ENCODE measurements at places on chromosomes 4 and X.
A peak's percentile ranks its signal among the peaks of the same experiment; 100 is the strongest.

DNA sequence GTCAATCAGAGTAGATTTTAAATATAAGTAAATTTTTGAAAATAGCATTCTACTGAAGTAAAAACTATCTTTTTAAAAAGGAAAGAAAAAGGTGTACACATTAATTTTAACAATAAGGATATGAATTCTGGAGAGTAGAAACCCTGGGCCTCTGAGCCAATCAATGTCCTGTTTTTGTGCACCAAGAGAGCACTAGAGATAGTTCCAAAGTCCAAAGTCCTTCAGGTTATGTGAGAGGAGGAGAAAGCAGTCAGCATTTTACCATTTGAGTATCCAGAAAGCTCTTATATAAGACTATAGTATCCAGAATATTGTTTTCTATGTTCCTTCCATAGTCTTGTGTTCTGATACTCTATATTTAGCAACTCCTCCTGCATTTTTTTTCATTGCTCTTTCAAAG, 3.3 kb upstream of the TCEAL8 start:
- no peak for DNase-seq

- DNase-seq: no peak
Measured at GRCh38 chr4:13611283-13611842, 16.2 kb downstream of the BOD1L1 start.

GRCh38 chrX:123878252-123878721, 18.4 kb downstream of the XIAP start:
- DNase-seq: no peak

- no peak for DNase-seq
Measured at GRCh38 chr4:105637408-105638176, 70.9 kb downstream of the INTS12 start.

DNA sequence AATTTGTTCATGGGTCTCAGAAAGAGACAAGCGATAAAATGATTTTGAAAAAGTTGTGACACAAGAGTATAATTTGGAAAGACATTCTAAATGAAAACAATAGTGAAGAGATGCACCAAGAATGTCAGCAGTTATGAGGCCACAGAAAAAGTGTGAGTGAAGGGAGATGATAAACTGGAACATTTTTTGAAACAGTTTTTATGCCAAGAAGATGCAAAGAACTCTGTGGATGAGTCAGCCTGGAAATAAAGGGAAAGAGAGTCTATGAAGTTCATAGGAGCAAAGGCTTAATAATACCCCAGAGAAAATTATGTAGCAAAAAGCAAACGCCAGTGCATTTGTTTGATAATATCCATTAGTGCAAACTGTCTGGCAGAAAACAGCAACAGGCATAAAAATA, 188.4 kb upstream of the TBC1D9 start:
- no peak for DNase-seq

- peak; percentile 54 for DNase-seq
Measured at GRCh38 chrX:15143050-15143824, 126.6 kb downstream of the ASB9 start.

- no peak for DNase-seq
Measured at GRCh38 chrX:144791298-144791697, 456.0 kb upstream of the SPANXN1 start.

DNA sequence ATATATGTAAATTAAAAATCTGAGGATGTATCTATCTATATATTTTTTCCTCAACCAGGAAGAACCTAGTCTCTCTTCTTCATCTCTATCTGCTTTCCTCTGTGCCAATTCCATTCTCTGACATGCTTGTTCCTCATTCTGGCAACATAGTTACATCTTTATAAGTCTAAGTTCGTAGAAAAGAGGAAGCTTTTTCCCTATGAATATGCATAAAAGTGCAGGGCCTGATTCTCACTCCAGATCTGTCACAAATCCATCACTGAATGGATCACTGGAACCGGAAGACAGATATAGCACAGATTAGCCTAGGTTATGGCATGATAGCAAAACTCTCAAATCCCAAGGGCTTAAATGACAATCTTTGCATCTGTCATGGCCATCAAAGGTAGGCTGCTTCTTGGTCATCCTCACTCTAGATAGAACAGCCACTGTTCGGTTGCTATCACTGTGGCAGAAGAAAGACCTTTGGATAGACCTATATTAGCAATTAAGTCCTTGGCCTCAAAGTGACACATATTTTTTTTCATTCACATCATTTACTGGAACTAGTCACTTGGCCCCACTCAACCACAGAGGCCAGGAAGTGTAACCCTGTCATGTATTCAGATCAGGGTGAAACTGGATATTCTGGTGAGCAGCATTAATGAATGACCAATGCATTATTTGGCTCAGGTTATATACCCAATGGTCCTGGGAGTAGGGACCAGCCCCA, 22.2 kb downstream of the DTHD1 start:
- no peak for DNase-seq

- no peak for DNase-seq
Measured at GRCh38 chr4:107818301-107818910, 6.3 kb upstream of the SGMS2 start.

DNA sequence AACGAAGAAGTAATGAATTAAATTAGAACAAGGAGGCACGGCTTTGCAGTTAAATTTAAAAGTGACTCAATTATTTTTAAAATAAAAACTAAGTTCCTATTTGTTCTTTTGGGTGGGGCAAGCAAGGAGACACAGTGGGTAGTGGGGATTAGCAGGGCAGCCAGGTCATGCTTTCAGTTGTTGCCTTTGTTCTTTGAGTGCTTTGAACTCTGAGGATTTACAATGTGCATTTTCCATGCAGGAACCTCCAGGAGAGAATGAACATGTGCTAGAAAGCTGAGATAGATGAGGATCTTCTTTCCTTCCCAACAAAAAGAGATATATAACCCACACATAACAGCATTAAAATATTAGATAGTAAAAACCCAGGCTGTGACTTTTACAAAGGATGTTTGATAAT, 420.4 kb upstream of the CTSO start:
- no peak for DNase-seq
